ENCODE measurements at places on chromosomes 16 and 17. TPM values are rescaled to one million over a fixed set of nuclear protein-coding genes. Genes with fewer than 3 reads are reported as not detected.

The MYH13 gene
- 0.09 TPM for total RNA-seq

The TEKT5 gene
- total RNA-seq: 0.99 TPM

The ABCA5 gene
- 3.0 TPM for total RNA-seq

The HOXB8 gene
- not detected for total RNA-seq

The DLG4 gene
- total RNA-seq: 32.9 TPM

The CCL7 gene
- total RNA-seq: not detected

The ITGB4 gene
- total RNA-seq: 0.09 TPM

The CCDC200 gene
- total RNA-seq: 0.48 TPM

The TEX19 gene
- total RNA-seq: 0.51 TPM

The MEFV gene
- total RNA-seq: not detected

The ZDHHC7 gene
- 65.0 TPM for total RNA-seq

The IL34 gene
- total RNA-seq: not detected

The ZP2 gene
- total RNA-seq: not detected

The MYCBPAP gene
- total RNA-seq: 3.2 TPM

The SLC6A2 gene
- total RNA-seq: 3.4 TPM

The PDE6G gene
- total RNA-seq: 0.32 TPM

The ZFP3 gene
- total RNA-seq: 0.21 TPM

The DOC2A gene
- total RNA-seq: 7.2 TPM

The HS3ST6 gene
- not detected for total RNA-seq

The GRAP gene
- 1.5 TPM for total RNA-seq

The DOC2B gene
- 0.35 TPM for total RNA-seq

The TBC1D3G gene
- 3.6 TPM for total RNA-seq

The HS3ST2 gene
- total RNA-seq: not detected

The BRD7 gene
- 54.2 TPM for total RNA-seq

The ARHGAP23 gene
- total RNA-seq: 13.2 TPM

The NEURL4 gene
- 32.4 TPM for total RNA-seq

The ENPP7 gene
- not detected for total RNA-seq

The TNP2 gene
- not detected for total RNA-seq

The PRDM7 gene
- total RNA-seq: not detected

The SLC5A11 gene
- total RNA-seq: not detected

The C16orf92 gene
- total RNA-seq: not detected

The USP6 gene
- total RNA-seq: not detected

The MCRIP1 gene
- 161 TPM for total RNA-seq

The OTOA gene
- 0.51 TPM for total RNA-seq

The CLEC3A gene
- not detected for total RNA-seq

The C17orf78 gene
- total RNA-seq: not detected

The PMP22 gene
- 22.4 TPM for total RNA-seq

The DRC3 gene
- 0.18 TPM for total RNA-seq

The ACSM2A gene
- total RNA-seq: not detected

The CHRNE gene
- 0.35 TPM for total RNA-seq
